ENCODE measurements at places on chromosomes 1 and 21.

DNA sequence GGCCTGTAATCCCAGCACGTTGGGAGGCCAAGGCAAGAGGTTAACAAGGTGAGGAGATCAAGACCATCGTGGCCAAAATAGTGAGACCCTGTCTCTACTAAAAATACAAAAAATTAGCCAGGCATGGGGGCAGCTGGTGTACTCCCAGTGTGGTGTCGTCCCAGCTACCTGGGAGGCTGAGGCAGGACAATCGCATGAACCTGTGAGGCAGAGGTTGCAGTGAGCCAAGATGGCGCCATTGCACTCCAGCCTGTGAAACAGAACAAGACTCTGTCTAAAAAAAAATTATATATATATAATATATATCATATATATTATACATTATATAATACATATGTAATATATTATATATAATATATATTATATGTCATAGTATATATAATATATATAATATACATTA is 249.2 kb upstream of the TPTE start:
- DNase-seq = no peak

DNA sequence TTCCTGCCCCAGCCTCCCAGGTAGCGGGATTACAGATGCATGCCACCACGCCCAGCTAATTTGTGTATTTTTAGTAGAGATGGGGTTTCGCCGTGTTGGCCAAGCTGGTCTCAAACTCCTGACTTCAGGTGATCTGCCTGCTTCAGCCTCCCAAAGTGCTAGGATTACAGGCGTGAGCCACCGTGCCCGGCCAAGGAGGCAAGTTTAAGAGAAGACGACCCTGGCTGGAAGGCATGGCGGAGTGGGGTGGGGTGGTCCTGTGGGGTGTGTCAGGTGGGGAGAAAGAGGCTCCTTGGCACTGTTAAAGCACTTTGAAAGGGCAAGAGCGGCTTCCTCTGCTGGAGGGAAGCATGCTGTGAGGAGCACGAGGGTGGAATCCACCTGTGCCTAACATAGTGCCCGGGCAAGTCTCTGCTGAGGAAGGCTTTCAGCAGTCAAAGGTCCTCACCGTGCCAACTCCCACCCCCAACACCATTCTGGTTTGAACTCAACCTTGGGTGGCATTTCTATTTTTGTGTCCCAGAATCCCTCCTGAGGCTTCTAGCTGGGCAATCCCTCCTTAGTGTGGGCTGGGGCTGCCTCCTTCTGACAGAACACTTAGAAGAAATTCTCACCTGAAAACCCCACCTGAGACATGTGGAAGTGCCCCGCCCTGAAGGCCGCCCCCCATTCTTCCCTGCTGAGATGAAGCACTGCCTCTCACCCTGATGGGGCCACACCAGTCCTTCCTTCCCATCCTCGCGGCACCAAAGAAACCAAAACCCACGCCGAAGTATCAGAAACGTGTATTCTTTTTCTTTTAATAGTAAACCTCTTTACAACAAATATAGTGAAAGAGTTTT is 37.4 kb downstream of the MEF2D start:
- no peak for DNase-seq

GRCh38 chr1:176619261-176619660 is 156.3 kb downstream of the PAPPA2 start:
- no peak for DNase-seq

- DNase-seq = no peak
These were observed 6.2 kb upstream of the ANKRD65 start for GRCh38 chr1:1427106-1427819.

GRCh38 chr1:41749991-41750745 is 168.6 kb downstream of the HIVEP3 start:
- DNase-seq = no peak

DNA sequence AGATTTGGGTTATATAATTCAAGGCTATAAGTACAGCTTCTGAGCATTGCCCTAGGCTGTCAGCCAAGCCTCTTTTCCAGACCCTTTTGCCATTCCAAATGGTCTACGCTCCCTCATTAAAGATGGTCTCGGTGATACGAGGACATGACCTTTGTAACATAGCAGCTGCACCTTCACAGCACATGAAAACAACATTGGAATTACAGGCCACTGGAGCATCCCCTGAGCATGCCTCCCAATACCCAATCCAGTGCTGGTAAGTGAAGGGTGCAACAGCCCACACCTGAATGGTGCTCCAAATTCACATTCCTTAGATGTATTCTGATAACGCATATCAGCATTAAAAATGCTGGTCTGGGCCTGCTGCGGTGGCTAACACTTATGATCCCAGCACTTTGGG is 20.1 kb upstream of the PTPRF start:
- no peak for DNase-seq

All from HuH-7.5 (cell line).